ENCODE measurements at places on chromosomes 6 and 20.

GRCh38 chr20:52761867-52762266, 210.3 kb upstream of the TSHZ2 start:
- no peak for DNase-seq

GRCh38 chr6:20708367-20709124, 174.3 kb downstream of the CDKAL1 start:
- no peak for DNase-seq

DNA sequence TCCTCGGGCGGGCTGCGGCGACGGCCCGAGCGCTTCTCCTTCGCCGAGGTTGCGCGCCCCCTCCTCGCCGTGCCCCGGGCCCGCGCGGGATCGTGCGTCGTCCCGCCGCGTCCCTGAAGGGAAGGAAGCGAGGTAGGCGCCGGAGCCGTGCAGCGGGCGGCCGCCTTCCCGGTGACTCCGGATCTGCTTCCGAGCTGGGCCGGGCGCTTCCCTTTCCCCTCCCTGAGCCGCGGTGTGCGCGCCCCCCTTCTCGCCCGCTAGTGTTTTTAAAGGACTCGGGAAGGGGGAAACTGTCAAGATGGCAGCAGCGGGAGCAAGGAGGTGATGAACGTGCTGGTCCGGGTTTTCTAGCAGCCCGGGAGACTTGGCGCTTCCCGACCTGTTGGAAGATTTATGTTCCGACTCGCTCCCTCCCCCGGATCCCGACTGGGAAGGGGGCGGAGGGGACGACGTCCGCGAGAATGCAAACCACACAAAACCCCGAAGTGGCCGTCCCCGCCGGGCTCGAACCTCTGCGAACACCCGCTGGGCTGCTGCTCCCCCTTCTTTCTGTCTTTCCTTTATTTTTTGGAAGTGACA, 744 bp upstream of the FOXO3 start:
- DNase-seq, result no peak

GRCh38 chr6:7232351-7232750, 80.6 kb downstream of the SSR1 start:
- no peak for DNase-seq

DNA sequence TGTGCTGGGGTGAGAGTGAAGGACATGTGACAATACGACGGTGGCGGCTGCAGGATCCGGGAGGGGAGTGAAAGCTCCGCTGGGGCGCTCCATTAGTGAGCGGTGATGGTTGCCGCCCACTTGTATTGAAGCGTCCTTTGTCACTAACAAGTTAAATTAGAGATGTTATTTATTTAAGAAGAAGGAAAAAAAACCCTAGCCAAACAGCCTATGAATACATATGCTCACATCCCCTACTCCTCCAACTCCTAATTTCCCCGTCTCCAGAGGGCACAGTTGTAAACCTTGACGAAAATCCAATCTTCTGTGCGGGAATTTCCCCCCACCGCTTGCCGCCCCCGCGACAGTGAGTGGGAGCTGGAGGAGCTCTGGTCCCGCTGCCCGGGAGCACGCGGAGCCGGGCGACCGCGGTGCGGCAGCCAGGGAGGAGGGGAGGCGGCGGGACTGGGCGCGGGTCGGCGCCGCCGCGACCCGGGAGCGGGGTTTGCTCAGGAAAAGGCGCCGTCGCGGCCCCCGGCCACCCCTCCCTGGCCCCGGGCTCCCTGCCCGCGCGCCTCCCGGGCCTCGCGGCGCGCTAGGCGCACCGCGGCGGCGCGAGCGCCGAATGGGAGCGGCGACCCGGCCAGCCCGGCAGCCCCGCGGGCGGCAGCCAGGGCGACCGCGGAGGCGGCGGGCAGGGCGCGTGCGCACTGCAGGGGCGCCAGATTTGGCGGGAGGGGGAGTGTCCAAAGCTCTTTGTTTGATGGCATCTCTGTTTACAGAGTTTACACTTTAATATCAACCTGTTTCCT, at the start of gene MYB:
MYB (plus strand) TSS at position 767 of the 791 bp plus-strand sequence. CDS start 206 bp downstream, outside the sequence.
- peak; percentile 48 for DNase-seq

GRCh38 chr6:107458672-107459282, 587 bp downstream of the PDSS2 start:
- no peak for DNase-seq

DNA sequence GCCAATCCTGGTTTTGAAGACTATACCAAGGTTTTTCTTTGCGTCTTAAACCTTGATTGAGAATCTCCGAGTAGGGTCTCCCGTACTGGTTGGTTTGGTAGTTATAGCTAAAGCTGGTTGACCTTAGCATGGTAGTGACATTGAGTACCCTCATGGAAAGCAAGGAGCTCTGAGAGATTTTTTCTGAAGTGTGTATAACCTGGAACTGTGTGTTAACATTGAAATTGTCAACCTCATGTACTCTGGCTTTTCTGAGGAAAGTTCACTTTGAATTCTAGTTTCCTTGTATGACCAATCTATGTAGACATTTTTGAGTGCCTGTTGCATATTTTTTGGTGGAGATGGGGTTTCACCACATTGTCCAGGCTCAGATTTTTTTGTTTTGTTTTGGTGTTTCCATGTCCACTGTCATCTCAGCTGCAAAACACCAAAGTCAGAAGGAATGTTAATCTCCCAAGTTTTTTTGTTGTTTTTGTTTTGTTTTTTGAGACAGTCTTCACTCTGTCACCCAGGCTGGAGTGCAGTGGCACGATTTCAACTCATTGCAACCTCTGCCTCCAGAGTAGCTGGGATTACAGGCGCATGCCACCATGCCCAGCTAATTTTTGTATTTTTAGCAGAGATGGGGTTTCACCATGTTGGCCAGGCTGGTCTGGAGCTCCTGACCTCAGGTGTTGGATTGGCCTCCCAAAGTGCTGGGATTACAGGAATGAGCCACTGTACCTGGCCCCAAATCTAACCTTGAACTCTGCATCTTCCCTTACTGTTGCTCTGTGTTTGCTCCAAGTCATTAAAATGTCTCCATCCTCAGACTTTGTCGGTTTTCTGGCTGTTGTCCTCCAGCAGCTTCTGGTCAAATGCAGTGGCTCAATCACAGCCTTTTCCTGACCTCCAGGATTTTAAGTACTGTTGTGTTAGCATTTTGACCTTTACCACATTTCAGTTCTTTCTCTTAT, 4.3 kb downstream of the RPS12 start:
- DNase-seq, result no peak

DNA sequence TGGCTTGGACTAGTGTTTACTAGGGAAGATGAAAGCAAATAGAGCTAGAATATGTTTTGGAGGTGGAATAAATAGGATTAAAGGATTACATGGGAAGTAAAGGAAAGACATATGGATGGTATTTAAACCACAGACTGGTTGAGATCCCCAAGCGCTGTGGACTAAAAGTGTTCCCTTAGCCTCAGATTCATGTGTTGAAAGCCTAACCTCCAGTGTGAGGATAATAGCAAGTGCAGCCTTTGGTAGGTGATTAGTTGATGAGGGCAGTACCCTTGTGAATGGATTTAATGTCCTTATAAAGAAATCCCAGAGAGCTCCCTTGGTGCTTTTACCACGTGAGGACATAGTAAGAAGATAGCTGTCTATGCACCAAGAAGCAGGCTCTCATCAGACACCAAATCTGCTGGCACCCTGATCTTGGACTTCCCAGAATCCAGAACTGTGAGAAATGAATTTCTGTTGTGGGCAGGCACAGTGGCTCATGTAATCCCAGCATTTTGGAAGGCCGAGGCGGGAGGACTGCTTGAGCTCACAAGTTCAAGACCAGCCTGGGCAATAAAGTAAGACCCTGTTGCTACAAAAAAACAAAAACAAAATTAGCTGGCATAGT, 57.3 kb upstream of the MCM9 start:
- no peak for DNase-seq

GRCh38 chr6:169530752-169531123, 171.1 kb downstream of the WDR27 start:
- no peak for DNase-seq

GRCh38 chr20:58393299-58393698, 4.3 kb downstream of the VAPB start:
- DNase-seq, result no peak

DNA sequence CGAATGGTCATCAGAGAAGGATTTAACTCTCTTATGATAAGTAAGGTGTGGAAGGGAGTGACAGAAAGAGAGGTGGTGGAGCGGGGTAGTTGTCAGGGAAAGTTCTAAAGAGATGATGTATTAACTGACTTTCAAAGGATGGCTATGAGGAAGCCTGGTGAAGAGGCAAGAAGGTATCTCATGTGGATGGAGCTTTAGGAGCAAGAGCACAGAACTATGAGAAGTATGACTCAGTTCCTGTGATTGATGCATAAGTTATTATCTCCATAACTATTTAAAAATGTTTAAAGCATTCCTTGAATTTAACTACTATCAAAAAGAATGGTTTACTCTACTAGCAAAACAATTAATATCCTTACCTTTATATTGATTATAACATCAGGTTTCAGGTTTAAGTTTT, 28.8 kb downstream of the AK9 start:
- no peak for DNase-seq

DNA sequence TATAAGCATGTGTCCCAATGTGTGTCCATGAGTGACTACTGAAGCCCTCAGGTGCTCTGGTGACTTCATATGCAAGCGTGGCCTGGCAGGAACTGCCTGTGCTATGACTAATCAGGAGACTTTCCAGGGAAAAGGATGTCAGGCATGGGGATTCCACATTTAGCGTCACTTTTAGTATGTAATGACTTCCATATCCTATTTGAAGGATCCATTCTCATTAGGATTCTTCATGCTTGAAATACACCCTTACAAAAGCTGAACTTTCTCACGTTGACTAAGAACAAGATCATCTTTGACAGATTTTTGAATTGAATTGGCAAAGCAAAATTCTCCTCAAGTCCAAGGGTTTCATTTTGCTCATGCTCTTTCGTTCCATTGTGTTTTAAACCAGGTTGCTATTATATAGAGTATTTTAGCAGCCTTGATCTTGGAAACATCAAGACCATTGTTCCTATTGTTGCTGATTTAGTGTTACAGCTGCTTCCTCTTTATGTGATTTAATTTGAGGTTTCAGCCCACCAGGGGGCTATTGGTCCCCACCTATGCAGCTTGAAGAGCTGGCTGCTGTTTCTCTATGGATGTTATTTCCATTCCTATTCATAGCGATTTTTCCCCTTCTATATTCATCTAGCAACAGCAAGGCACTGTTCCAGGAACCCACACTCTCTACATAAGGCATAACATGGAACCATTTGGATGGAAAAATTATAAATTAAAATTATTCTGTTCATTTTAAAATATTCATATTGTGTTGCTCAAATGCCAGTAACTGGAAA, 418.6 kb downstream of the CDKAL1 start:
- no peak for DNase-seq

- no peak for DNase-seq
Observed at GRCh38 chr6:53128842-53129241, 19.8 kb downstream of the GCM1 start.

DNA sequence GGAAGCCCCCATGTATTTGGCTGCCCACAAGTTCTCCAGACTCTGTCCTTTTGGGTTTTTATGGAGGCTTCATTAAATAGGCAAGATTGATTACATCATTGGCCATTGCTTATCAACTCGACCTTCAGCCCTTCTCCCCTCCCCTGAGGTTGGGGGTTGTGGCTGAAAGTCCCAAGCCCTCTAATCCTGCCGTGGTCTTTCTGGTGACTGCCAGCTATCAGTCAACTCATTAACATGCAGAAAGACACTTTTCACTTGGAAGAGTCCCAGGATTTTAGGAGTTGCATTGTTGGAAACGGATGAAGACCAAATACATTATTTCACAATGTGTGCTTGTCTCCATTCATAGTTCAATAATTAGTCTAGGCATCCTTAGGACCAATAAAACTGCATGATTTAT, 9.5 kb downstream of the CDC5L start:
- DNase-seq, result no peak

DNA sequence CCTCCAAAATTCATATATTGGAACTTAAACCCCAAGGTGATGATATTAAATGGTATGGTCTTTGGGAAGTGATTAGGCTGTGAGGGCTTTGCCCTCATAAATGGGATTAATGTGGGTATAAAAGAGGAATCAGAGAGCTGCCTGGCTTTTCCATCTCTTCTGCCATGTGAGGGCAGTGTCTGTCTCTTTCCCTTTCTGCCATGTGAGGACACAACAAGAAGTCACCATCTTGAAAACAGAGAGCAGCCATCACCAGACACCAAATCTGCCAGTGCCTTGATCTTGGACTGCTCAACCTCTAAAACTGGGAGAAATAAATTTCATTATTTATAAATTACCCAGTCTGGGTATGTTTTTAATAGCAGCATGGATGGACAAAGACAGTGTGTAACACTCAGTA, 263.0 kb downstream of the PAX1 start:
- no peak for DNase-seq

DNA sequence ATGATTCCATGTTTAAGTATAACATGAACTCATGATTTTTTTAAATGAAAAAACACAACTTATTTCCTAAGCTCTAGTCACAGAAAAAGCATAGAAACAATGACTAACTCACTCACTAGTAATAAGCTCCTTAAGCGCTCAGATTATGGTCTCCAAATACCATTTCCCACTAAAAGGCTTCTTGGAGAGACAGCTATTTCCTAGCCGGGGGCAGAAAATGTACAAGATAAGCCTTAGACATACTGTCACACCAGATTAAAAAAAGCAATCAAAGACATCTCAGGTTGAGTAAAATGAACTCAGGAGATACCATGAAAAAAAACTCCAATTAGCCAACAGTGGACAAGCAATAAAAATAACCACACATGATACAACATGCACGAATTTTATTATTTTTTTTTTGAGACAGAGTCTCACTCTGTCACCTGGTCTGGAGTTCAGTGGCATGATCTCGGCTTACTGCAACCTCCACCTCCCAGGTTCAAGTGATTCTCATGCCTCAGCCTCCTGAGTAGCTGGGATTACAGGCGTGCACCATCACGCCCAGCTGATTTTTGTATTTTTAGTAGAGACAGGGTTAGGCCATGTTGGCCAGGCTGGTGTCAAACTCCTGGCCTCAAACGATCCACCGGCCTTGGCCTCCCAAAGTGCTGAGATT, 14.9 kb downstream of the SRPK1 start:
- no peak for DNase-seq

DNA sequence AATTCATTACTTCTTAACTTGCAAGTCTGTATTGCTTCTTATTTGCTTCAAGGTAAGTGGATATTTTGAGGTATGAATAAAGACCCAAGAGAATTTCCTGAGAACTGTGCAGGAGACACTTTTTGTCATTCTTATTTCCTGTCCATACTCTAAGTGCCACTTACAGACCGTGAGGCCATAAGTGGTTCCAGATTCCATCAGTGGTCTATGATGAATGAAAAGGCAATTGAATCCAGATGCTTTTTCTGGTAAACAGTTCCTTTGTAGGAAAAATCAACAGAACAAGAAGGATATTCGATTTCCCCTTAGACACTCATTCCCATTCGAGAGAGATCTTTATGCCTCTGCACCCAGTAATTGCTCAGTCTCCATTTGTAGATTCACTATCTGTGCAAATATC, 58.3 kb upstream of the PDE10A start:
- DNase-seq, result no peak

- DNase-seq, result no peak
Observed at GRCh38 chr6:143063631-143064030, 2.9 kb downstream of the AIG1 start.

- DNase-seq, result no peak
Observed at GRCh38 chr6:39599341-39599740, 125.9 kb downstream of the KIF6 start.
